ENCODE measurements at places on chromosomes 2 and 18.

- no peak for DNase-seq
Measured at GRCh38 chr2:106144621-106145331, 49.3 kb downstream of the UXS1 start.

DNA sequence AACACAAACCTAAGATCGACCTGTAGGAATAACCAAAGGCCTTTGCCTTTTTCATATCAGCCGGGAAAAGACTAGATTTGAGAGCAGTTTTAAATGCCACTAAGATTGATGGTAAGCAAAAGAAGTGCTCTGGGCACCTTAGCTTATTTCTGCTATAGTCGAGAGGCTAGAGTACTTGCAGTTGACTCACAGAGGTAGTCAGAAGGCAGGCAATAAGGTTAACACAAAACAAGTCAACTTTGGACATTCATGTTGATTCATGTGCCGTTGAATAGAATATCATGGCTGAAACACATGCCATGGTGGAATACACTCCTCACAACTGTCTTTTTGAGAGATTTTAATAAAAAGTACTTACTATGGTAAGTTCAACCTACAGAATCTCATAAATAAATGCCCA is 507.6 kb downstream of the ZEB2 start:
- no peak for DNase-seq

DNA sequence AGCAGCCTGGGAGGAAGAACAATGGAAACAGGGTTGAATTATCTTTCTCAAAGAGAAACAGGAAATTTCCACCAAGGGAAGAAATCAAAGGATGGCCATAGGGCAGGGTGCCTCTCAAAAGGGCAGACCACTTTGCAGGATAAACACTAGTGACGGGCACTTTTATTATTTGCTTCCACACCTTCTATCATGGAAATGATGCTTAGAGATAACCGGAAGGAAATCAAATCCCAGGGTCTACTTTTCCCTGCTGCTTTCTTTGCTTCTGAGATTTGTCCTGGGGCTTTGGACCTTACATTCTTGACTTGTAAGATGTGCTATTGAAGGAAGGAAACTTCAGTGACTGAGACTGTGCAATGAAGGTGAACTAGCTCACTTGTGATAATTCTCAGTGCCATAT is 1.1 kb upstream of the SCN9A start:
- DNase-seq = no peak

DNA sequence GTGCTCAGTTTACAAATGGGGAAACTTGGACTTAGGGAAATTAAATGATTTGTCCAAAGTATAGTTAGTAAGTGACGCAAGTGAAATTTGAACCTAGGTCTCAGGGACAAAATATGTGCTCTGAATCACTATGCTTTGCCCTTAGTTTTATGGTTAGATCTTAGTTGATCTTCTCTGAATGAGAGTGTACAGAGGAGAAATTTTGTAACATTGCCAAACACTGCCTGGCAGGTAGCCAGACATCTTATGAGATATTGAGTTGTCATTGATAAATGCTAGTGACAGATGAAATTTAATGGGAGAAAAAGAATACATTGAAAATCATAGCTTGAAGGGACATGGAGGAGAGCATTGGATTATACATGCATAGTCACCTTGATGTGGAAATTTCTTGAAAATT is 91.4 kb downstream of the GALNT1 start:
- DNase-seq = no peak

GRCh38 chr2:239826786-239827522 is 198.2 kb downstream of the NDUFA10 start:
- no peak for DNase-seq

- no peak for DNase-seq
Measured at GRCh38 chr18:42929857-42930256, 185.6 kb downstream of the RIT2 start.

DNA sequence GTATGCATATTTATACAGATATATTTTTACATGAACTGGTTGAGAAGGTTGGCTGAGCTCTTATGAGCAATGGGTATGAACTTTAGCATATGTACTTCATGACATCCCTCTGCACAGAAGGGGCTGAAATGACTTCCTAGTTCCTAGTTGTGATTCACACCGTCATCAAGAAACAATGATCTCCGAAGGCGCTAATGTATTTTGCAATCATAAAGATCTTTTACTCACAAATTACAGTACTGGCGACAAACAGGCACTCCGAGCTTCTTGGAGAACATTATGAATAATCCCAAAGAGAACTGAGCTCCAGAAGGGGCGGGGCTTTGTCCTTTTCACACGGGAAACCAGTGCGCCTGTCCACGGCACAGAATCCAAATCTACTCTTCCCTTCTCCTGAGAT is 18.1 kb downstream of the BCL2 start:
- DNase-seq = no peak

DNA sequence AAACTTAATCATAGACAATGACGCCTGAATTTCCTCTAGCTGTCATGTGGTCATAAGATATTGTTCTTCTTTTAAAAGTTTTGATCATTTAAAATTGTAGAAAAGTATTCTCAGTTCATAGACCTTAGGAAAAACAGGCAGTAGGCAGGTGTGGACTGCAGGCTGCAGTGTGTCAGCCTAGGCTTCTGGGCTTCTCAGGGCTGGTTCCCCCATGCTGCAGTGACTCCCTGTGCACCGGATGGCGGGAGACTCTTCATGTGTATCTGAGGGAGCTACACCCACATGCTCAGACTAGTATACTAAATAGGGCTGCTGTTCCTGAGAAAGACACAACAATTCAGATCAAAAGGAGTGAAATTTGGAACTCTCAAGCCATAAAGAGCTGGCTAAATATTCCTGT is 72.4 kb downstream of the PXDN start:
- DNase-seq = no peak

DNA sequence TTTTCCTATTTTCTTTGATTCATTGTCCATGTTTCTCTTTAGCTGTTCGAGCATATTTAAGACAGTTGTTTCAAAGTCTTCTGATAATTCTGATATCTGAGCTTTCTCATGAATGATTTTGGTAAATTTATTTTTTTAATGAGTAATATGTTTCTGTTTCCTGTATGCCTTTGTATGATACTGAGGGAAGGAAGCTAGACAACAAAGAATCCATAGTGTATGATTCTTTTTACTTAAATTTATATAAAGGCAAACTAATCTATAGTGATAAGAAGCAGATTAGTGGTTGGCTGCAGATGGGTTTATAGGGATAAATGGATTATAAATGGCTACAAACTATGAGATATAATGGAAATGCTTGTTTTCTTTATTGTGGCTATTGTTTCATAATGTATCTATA is 352.7 kb upstream of the CDH2 start:
- DNase-seq = no peak

DNA sequence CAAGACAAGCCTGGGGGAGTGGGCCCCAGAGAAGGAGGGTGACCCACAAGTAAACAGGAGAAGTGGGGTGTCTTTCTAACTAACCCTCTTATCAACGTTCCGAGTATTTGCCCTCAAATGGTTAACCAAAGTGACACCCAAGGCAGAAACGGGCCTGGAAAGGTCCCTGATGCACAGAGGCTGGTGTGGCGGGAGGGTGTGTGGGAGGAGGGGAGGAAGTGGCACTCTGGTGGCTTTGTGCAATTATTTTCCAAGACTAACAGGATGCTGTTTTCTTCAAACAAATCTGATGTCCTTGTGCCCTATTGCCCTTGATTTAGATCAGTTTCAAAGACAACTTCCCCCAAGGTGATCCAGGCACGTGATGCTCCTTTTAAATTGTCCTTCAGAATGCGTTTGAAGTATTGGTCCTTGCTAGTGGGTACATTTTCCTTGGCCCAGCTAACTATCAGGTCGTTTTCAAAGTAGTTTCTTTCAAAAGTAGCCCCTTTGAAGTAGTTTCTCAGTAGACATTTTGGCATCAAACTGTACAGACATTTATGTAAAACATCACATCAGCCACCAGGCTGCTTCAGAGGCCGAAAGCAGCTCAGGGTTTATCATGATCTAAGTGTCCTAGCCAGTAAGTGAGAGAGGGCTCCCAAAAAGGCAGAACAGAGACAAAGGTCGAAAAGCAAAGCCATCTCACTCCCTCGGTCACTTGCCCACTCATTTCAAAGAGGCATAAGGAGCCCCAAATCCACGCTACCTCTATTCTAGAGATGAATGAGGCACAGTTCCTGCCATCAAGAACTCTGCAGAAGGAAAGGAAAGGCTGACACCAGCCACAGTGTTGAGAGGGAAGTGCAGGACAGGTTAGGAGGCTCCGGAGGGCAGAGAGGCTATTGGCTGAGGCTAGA is 371.1 kb upstream of the ID2 start:
- peak; percentile 45 for DNase-seq

GRCh38 chr2:88450925-88451810 is 1.3 kb downstream of the FOXI3 start:
- no peak for DNase-seq

GRCh38 chr2:238100049-238100820 is at the start of gene ESPNL:
ESPNL (plus strand) TSS chr2:238100340; CDS start chr2:238100420, 80 bp downstream.
- DNase-seq = no peak

DNA sequence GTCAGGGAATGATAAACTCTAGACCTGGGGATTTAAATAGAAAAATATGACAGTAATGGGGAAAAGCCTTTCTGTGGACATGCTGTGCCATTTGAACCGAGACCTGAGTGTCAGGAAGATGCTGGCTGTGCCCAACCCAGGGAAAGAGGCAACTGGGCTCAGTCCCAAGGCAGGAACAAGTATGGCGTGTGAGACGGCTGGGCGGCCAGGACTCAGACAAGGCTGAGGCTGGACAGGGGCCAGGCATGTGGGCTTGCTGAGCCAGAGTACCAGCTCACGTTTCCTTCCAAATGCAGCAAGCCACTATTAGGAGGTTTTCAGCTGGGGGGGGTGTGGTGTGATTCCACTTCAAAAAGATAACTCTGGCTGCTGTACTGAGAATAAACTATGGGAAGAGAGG is 92.4 kb downstream of the INPP5D start:
- no peak for DNase-seq

DNA sequence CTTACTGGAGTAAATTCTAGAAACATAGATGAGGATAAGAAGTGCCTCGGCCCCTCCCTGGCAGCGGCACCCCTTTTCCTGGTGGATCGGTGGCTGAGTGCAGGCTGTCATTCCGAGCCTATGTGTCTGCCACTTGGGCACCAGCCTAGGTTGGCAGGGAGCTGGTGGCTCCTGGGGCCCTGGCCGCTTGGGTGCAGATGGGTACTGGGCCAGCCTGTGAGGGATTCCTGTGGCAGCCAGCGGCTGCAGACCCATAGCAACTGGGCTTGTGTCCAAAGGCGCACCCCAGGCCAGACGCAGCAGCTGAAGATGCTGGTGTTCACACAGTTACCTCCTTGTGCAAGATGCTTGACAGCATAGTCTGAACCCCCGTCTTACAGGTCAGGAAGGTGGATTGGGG is 2.8 kb downstream of the SNORC start:
- no peak for DNase-seq

DNA sequence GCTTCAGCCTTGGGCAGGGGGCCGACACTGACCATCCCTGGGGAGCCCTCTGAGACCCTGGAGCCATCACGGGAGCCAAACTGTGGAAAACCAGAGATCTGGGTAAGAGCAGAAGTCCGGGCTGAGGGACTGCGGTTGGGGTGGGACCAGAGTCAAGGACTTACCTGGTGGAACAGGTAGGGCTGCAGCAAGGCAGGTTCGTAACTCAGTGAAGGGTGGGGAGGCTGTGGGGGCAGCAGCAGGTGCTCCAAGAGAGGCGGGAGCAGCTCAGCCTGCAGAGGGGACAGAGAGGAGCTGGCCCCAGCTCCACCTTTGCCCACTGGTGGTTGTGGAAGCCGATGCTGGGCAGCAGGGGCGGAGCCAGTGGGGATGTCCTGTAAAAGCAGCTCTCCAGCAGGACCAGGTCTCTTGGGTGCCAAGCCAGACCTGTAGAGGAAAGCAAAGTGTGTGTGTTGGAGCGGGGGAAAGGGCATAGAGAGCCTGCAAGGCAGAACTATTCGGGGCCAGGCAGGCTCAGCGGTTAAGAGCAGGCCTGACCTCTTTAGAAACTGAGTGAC is 6.7 kb downstream of the PTPRN start:
- no peak for DNase-seq

DNA sequence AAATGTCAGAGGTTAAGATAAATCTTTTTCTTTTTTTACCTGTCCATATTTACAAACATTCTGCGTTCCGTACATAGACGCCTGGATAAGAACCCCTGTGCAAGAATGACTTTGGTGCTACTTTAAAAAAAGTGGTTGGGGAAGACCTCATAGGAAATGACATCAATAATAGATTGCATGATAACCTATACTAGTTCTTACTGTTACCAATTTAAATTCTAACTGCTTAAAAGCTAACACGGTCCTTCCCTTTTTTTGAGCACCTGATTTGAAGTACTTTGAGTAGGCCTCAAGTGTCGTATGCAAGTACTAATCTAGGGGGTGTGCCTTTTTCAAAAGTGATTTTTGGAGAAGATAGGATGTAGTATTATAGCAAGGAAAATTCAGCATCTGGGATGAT is 2.1 kb downstream of the SLC39A10 start:
- no peak for DNase-seq

DNA sequence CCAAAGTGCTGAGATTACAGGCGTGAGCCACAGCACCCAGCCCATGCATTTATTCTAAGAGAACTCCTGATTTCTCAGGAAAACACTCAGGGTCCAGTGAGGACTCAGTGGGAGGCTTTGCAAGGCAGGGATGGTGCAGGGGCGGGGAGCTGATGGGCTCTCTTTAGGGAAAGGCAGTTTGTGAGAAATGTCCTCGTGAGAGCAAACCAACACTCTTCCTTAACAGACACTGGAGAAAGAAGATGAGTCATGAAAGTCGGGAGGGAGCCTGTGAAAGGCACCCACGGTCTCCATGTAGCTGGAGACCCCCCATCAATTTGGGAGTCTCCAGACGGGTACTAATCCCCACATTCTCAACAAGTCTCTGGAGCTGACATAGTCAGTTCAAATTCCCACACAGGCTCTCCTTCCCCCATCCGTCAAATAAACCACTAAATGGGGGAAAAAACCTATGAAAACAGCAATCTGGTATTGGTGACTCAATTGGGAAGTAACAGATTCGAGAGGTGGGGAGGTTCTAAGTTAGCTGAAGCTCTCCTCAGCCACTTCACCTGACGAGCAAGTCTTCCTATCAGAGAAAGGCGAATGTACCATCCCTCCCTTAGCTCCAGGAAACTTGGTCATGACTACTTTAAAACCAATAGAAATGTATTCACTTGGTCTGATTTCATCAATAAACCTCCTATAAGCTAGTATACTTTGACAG is 11.0 kb upstream of the CREG2 start:
- DNase-seq = no peak

DNA sequence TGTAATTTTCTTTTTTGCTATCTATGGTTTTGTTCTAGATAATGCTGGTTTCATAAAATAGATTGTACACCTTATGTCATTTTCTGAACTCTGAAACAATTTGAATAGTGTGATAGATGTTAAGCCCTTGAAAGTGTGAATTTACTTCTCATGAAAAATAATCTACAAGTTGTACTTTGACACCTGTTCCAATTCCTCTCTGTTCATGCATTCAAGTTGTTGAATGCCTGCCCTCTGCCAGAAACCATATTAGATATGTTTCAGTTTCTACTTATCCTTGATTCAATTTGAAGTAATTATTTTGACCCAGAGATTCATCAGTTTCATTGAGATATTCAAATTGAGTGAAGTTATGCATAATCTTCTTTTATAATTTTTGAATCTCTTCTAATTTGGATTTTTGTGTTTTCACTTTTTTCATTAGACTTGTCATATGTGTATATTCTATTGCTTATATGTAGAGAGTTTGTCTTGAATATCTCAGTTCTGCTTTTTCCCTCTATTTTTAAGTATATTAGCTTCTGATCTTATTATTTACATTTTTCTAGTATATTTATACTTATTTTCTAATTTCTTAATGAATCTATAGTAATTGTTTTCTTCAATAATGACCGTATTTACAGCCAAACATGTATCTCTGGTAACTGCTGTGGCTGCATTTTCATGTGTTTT is 143.3 kb upstream of the TACR1 start:
- DNase-seq = no peak

GRCh38 chr2:185132501-185133041 is 534.2 kb downstream of the ZNF804A start:
- DNase-seq = no peak

All from activated T-cell treated with anti-CD3 and anti-CD28 coated beads for 48 hours (primary cell).